Ecto neural progenitor cell (in vitro differentiated cells): ENCODE measurements at places on chromosomes 11 and 22.
A peak's percentile ranks its signal among the peaks of the same experiment; 100 is the strongest.

DNA sequence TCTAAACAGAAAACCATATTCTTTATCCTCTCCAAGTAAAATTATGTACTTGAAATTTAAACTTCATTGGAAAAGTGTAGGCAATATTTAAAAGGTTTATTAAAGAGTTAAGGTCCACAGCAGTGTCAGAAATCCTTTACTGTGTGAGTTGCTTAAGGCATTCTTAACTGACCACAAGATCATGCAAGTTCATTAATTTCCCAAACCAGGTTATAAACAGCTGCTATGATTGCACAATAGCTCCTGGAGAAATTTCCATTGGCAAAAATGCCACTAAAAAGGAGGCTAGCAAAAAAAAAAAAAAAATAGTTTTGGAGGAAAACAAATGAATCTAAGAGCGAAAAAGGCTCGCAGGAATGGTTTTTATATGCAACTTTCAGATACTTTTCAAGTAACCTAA, 106.2 kb downstream of the ETS1 start:
- DNase-seq: no peak

DNA sequence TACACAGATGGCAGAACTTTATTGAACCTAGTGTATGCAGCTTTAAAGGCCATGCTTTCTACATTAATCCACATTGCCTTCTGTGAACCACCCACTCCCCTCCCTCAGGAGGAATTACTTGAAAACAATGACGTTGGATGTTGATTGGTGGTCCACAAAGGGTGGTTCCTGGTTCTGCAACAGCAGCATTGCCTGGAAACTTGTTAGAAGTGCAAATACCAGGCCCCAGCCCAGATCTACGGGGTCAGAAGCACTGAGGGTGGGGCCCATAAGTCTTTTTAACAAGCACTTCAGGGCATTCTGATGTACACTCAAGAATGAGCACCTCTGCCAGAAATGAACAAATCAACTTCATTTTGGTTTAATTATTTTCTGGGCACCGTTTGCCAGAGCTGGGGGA, 91.0 kb downstream of the ISX start:
- no peak for DNase-seq

DNA sequence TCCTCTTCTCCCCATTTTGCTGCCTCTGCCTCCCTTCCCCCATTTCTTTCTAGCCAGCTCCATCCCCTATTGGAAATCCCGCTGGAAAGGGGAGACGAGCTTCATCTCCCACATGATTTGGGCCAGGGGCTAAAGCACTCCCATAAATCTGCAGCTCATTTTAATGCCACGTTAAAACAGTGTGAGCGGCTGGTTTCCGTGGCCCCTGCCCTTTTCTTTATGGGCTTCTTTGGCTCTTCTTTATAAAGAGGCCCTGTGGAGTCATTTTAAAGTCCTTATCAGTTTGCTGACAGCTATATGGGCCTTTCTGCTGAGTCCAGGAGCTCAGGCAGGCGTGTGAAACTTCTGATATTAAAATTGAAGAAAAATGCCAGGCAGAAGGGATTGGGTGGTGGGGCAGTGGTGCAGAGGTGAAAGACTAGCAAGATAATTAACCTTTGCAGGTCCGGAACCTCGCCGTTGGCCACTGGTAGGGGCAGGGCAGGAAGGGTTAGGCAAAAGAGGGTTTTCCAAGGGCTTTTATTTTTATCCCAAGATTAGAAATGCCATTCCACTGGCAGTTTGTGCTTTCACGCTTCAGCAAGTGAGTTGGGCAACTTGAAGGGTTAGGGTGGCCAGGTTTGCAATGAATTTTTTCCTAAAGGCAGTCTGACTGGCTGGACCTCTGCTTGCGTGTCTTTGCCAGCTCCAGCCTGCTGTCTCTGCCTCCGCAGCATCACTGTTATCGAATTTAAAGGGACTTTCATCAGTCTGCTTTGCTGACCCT, 44.3 kb downstream of the EXT2 start:
- no peak for DNase-seq

DNA sequence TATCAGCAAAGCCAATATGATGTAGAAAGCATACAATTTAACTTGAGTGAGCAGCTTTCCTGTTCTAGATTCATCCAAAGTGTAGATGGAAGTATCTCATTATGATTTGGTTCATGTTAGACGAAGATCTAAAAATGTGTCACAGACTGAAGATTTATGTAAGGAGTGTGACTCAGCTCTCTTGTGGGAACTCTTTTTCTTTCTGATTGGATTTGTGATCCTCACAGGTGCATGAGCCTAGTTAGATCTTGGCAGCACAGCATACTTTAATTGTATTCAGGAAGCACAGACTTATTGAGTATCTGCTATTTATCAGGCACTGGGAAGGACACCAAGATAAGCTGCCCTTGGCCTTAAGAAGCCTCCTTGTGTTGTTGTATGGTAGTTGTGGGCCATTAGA, 147.1 kb downstream of the C11orf91 start:
- DNase-seq: no peak

DNA sequence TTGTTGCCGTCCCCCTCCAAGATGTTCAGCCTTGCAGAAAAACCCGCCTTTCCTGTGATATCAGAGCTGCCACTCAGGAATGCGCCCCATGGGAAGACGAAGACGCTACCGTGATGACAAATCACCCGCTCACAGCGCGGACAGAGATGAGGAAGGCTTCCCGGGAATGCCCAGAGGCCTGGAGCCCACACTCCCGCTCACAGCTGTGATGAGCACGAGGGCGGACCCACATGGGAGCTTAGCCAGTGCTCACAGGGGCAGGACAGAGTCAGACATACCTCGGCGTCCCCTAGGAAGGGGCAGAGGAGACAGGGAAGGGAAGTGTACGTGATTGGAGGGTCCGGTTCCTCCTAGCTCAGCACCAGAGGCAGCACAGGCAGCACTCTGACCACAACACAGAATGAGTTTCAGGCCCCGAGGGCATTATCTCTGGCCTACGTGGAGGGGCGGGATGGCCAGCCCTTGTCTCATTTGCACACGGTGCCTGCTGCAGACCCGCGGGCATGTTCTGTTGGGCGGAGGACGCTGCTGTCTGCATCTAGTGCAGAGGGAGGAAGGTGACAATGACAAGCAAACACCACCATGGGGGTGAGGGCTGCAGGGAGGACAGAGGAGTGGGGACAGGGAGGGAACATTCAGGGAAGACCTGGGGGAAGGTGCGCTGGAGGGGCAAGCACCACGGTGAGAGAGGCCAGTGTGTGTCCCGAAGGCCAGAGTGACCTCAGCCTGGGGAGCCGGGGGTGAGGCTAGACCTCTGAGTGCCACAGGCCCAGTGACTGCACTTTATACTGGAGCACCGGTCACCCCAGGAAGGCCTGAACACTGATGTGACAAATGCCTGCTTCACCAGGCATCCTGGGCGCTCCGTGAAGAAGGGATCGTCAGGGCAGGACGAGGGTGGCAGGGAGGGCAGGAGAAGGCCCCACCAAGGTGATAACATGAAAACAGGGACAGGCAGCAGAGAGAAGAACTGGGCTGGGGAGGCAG, 79.6 kb downstream of the CELSR1 start:
- DNase-seq: peak; percentile 66

DNA sequence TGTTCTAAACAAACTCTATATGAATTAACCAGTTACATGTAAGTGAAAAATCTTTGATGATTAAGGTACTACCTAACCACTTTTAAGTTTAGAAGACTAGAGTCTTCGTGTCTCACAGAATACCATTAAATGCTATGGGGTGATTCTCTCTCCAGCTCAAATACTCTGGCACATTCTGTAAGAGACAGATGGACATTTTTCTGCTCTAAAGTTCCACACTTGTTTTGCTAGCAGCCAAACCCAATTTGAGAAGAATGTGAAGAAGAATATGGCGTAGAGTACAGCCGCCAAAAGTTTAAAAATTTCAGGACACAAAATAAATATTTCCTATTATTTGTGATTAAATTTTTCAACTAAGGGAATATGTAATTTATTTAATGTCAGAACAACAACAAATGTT, 339.1 kb downstream of the GUCY1A2 start:
- no peak for DNase-seq
